Adrenal gland (tissue), 19 donors: ENCODE measurements at places on chromosomes 5 and 9. TPM values are rescaled to one million over a fixed set of nuclear protein-coding genes. Genes with fewer than 3 reads are reported as not detected.

The EFNA5 gene
- total RNA-seq, result 2.0 TPM

The TLX3 gene
- not detected for total RNA-seq

The DMRT3 gene
- not detected for total RNA-seq

GRCh38 chr5:54725391-54726280 lies 208.1 kb downstream of the SNX18 start:
- no peak overlapping the region for H3K27ac ChIP-seq
- H3K4me3 ChIP-seq, result no peak overlapping the region
- H3K27me3 ChIP-seq, result no peaks in the 10 kb centered on the region

DNA sequence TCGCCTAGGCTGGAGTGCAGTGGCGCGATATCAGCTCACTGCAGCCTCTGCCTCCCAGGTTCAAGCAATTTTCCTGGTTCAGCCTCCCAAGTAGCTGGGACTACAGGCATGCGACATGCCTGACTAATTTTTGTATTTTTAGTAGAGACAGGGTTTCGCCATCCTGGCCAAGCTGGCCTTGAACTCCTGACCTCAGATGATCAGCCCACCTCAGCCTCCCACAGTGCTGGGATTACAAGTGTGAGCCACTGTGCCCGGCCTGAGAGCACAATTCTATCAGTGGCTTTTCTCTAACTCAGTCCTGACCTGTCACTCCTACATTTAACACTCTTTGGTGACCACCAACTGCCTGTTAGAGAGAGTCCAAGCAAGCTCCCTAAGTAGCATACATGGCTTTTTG lies 82.7 kb upstream of the SPOCK1 start:
- H3K27ac ChIP-seq, result no peak overlapping the region
- no peaks in the 10 kb centered on the region for H3K4me1 ChIP-seq
- peaks cover 3% of the 10 kb centered on the region for H3K27me3 ChIP-seq
- no peak overlapping the region for H3K4me3 ChIP-seq
